ENCODE measurements at places on chromosomes 16 and 17. TPM values are rescaled to one million over a fixed set of nuclear protein-coding genes. Genes with fewer than 3 reads are reported as not detected.

DNA sequence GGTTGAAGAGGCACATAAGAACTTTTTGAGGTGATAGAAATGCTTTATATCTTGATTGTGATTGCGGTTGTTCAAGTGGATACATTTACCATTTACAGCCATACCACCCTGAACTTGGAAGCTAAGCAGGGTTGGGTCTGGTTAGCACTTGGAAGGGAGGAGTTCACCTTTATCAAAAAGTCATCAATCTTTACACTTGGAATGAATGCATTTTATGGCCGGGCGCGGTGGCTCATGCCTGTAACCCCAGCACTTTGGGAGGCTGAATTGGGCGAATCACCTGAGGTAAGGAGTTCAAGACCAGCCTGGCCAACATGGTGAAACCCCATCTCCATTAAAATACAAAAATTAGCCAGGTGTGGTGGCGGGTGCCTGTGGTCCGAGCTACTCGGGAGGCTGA lies 9.5 kb upstream of the GJD3 start:
- H3K27me3 ChIP-seq: no peaks in the 10 kb centered on the region
- no peak overlapping the region for H3K27ac ChIP-seq
- no peaks in the 10 kb centered on the region for H3K4me1 ChIP-seq
- no peak for DNase-seq

GRCh38 chr17:77666881-77667395 lies 291.6 kb upstream of the TNRC6C start:
- H3K27ac ChIP-seq: no peak overlapping the region
- no peaks in the 10 kb centered on the region for H3K27me3 ChIP-seq
- no peak for DNase-seq

The GAST gene
- total RNA-seq: not detected

DNA sequence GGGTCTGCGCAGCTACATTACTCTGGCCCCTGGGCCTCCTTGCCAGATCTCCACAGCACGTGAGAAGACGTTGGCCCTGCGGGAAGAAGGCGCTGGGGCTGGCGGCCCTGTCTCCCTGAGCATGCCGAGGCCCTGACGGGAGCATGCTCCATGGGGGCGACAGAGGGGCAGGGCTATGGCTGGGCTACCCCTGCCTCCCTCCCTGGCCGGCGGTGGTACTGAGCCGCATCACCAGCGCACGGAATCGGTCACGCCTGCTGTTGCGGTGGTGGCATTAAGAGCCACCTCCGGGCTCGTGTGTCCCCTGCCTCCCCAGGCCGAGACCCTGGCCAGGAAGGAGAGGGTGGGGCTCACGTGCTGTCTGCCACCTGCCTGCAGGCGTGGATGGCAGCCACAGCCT lies 28.1 kb downstream of the MAPK8IP3 start:
- H3K27ac ChIP-seq: no peak overlapping the region
- no peak for DNase-seq
- no peak overlapping the region for H3K4me3 ChIP-seq
- H3K4me1 ChIP-seq: no peaks in the 10 kb centered on the region
- H3K36me3 ChIP-seq: peaks cover 11% of the 10 kb centered on the region

DNA sequence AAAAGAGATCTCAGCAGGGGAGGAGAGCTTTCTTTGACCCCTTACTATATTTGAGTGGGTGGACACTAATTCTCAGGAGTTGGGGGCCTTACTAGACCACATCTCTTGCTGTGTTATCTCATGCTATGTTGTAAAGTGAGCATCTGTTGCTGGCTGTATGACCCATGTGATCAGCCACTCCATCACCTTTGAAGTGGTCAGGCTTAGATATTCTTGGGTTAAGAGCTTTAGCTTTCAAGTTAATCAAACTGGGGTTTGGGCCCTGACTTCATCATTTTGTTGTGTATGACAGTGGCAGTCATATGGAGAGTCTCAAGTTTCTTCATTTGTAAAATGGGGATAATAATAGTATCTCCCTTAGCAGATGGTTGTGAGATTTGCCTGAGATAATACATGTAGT lies 201.1 kb downstream of the FTO start:
- H3K27ac ChIP-seq: no peak overlapping the region
- no peak for DNase-seq
- H3K4me3 ChIP-seq: no peak overlapping the region
- H3K4me1 ChIP-seq: no peaks in the 10 kb centered on the region
- H3K36me3 ChIP-seq: no peaks in the 10 kb centered on the region

- no peak overlapping the region for H3K4me3 ChIP-seq
- no peaks in the 10 kb centered on the region for H3K27me3 ChIP-seq
- H3K4me1 ChIP-seq: peaks cover 5% of the 10 kb centered on the region
- no peaks in the 10 kb centered on the region for H3K36me3 ChIP-seq
- no peak overlapping the region for H3K27ac ChIP-seq
- DNase-seq: peak; percentile 50
Observed at GRCh38 chr17:47304186-47304585, 19.6 kb upstream of the EFCAB13 start.

DNA sequence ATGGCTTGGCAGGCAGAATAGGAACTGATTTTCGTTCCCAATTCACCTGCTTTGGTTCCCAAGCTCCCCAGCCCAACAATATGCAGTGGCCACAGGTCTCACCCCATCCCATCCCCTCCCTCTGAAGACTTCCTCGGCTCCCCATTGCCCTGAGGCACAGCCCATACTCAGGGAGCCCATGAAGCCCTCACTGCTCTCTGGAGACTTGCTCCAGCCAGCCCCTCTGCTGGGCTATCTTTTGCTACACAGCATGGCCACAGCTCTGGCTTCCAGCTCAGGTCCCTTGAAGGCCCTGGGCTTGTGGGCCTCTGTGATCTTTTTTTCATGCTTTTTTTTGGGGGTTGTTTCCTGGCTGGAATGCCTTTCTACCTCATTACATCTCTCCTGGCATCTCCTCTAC lies 8.5 kb upstream of the RNF222 start:
- no peaks in the 10 kb centered on the region for H3K4me1 ChIP-seq
- H3K27me3 ChIP-seq: no peaks in the 10 kb centered on the region
- no peak overlapping the region for H3K4me3 ChIP-seq
- DNase-seq: no peak

DNA sequence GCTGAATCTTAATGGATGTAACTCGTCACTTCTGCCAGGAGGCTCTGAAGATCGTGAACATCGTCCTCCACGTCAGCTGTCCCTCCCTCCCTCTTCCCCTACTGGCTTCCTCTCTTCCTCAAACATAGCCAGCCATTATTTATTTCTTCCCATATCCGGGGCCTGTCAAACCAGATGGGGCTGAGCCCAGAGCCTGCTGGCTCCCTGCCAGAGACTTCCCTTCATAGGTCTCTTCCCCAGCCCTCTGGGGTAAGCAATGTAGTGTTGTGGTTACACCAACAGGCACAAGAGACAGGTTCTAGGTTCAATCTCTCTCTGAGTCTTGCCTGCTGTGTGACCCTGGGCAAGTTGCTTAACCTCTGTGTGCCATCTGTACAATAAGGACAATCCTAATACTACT lies 40.1 kb upstream of the ZFP90 start:
- H3K4me1 ChIP-seq: no peaks in the 10 kb centered on the region
- no peak overlapping the region for H3K27ac ChIP-seq
- no peaks in the 10 kb centered on the region for H3K27me3 ChIP-seq
- no peaks in the 10 kb centered on the region for H3K36me3 ChIP-seq

DNA sequence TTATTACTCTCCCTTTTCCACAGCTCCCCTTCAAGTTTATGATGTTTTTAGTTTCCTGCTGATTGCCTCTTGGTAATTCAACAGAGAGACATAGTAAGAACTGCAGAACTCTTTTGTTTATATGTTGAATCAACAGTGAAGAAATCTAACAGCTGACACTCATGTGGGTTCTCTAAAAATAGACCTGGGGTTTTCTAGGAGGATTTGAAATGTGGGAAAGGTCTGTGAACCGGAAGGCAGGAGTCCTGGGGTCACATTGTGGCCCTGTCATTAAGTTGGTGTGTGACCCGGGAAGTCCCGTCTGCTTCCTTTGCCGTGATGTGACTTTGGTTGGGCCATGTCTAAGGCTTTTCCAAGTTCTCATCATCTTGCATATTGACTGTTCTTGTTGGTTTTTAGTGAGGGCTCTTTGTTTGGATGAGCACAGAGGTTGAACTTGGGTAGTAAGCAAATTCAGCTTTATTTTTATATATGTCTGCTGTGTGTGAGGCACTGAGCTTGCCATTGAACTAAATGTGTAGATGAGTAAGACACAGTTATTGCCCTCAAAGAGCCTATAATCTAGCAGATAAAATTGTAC lies 48.5 kb upstream of the HS3ST3A1 start:
- no peaks in the 10 kb centered on the region for H3K4me1 ChIP-seq
- DNase-seq: no peak
- no peak overlapping the region for H3K27ac ChIP-seq

- H3K27ac ChIP-seq: no peak overlapping the region
- no peak overlapping the region for H3K4me3 ChIP-seq
- DNase-seq: no peak
- no peaks in the 10 kb centered on the region for H3K27me3 ChIP-seq
Observed at GRCh38 chr16:450385-450784, 24.9 kb downstream of the RAB11FIP3 start.

- no peak overlapping the region for H3K27ac ChIP-seq
- no peaks in the 10 kb centered on the region for H3K4me1 ChIP-seq
- H3K4me3 ChIP-seq: no peak overlapping the region
Observed at GRCh38 chr16:66713076-66713475, 16.5 kb upstream of the CMTM4 start.

DNA sequence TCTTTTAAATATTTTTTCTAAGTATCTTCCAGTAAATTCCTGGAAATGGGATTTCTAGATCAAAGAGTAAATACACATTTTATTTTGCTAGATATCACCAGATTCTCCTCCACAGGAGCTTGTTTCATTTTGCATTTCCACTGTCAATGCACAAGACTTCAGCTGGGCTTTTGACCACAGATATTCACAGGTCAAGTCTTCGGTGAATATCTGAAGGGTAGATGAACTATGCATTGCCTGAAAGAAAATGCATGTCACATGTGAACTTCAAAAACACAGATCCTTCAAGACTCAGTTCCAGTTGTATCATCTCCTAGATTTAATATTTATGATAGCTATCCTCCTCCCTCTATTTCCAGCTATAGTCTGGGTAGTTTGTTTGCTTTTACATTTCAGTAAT lies 963.6 kb upstream of the GOT2 start:
- no peak for DNase-seq
- no peak overlapping the region for H3K4me3 ChIP-seq
- no peak overlapping the region for H3K27ac ChIP-seq
- H3K4me1 ChIP-seq: no peaks in the 10 kb centered on the region

The HSD17B1 gene
- total RNA-seq: 2.4 TPM

- no peaks in the 10 kb centered on the region for H3K36me3 ChIP-seq
- H3K4me1 ChIP-seq: no peaks in the 10 kb centered on the region
- H3K27me3 ChIP-seq: no peaks in the 10 kb centered on the region
- H3K4me3 ChIP-seq: no peak overlapping the region
- no peak for DNase-seq
Observed at GRCh38 chr16:50373780-50374179, 5.0 kb upstream of the BRD7 start.

- H3K4me3 ChIP-seq: no peak overlapping the region
- no peak for DNase-seq
- H3K27me3 ChIP-seq: no peaks in the 10 kb centered on the region
- no peaks in the 10 kb centered on the region for H3K4me1 ChIP-seq
- H3K27ac ChIP-seq: no peak overlapping the region
- H3K36me3 ChIP-seq: no peaks in the 10 kb centered on the region
Observed at GRCh38 chr16:67413978-67414911, 2.0 kb downstream of the ZDHHC1 start.

DNA sequence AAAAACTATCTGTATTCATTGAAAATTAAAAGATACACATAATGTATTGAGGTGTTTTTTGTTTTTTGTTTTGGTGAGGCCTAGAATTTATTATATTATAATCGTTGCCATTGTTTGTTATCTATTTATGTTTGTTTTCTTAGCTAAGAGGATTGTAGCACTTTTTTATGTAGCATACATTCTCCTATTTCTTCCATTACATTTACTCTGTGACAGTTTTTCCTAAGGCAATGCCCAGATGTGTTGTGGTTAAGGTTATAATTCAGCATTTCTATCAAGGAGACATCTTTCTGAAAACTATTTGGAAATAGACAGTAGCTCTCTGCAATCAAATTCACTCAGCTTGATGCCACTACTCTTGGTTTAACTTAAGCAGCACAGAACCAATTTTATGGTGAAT lies 161.6 kb downstream of the PPM1E start:
- H3K4me3 ChIP-seq: no peak overlapping the region
- no peaks in the 10 kb centered on the region for H3K27me3 ChIP-seq
- H3K4me1 ChIP-seq: no peaks in the 10 kb centered on the region

- H3K27ac ChIP-seq: no peak overlapping the region
- no peaks in the 10 kb centered on the region for H3K27me3 ChIP-seq
Observed at GRCh38 chr17:51926448-51926847, 232.1 kb downstream of the CA10 start.

The PERCC1 gene
- not detected for total RNA-seq

DNA sequence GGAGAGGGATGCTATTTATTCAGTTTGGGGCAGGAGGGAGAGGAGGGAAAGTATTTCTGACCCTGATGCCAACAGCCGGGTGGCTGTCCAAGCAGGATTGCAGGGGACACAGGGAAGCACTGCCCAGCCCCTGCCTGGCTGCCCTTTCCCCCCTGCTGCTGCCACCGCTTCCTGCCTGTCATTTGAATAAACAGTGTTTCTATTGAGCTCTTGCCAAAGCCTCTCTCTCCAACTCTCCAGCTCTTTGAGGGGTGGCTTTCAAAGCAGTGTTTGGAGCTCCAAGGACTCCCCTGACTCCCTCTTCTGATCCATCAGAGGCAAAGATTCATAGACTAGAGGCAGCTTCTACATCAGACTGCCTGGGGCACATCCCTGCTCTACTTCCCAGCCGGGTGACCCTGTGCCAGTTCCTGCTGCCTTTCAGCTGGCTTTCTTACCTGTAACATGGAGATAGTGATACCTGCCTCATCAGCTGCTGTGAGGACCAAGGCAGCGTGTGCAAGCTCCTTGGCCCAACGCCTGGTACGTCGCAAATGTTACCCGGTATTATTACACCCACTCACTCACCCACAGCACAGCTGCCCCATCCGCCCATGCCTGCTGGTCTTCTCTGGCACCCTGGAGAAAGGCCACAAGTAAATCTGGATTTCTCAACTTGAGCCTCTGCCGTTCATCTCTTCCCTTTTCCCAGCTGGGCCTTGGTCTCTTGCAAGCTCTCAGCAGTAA lies 9.5 kb downstream of the PROCA1 start:
- H3K4me1 ChIP-seq: peaks cover 15% of the 10 kb centered on the region
- no peak overlapping the region for H3K4me3 ChIP-seq
- peaks cover 60% of the 10 kb centered on the region for H3K36me3 ChIP-seq
- peak overlapping the region; percentile 47 for H3K27ac ChIP-seq

The SLC16A5 gene
- total RNA-seq: 33.3 TPM
